ENCODE measurements at places on chromosomes 5 and 9.

- DNase-seq, result peak; percentile 95
These were observed at the start of gene TMEM8B for GRCh38 chr9:35829084-35829763. TMEM8B (plus strand) TSS chr9:35829228; CDS start chr9:35829448, 220 bp downstream.

GRCh38 chr5:173325091-173325698 lies 3.0 kb downstream of the STC2 start:
- no peak for DNase-seq

DNA sequence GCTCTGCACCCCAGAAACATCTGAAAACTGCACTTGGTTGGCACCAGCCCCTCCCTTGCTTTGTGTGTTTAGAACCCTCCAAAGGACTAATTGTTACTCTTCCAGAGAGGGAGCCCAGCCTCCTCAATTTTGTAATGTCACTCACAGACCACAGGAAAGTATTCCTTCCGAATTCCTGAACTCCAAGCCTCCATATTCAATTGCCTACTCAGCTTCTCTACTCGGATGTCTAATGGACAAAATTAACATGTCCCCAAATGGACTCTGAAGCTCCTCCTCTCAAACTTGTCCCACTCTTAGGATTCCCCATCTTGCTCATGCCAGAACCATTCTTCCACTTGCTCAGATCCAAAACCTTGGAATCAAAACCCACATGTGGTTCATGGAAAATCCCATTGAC lies 3.9 kb upstream of the TMEM171 start:
- DNase-seq, result no peak

GRCh38 chr5:135276151-135276550 lies 122.9 kb downstream of the MACROH2A1 start:
- DNase-seq, result no peak

GRCh38 chr9:92094655-92095054 lies 20.6 kb downstream of the SPTLC1 start:
- DNase-seq, result no peak

Measured in GM20000 (cell line).